NCI-H774 (cell line): ENCODE measurements at places on chromosomes 5 and 9.

- peak; percentile 49 for DNase-seq
Observed at GRCh38 chr9:99105152-99106043, 485 bp downstream of the TGFBR1 start.

DNA sequence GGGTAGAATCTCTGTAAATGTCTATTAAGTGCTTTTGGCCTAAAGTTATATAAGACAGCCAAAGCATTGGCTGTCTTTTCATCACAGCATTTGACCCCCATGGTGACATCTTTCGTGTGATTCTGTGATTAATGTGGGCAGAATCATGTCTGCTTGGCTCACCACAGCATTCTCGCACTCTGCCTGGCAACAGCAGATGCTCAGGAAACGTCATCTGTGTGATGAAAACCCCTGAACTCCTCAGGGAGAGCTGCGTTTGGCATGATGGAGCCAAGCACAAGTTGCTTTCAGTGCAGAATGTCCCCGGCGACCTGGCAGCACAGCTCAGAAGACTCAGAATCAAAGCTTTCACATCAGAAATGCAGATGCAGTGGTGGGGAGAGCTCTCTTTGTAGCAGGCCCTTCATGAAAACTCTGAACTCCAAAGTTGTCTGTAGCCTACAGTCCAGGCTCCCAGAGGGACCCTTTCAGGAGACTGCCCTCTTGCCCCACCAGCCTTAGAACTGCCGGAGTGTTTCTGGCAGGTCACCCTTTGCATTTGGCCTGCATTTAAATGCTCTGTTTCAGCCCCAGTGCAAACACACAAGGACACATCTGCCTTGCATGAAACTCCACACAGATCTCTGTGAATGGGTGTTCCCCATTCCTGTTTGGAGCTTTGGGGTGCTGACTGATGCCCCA lies 155.6 kb upstream of the PANK3 start:
- DNase-seq: no peak

GRCh38 chr5:62477801-62478200 lies 65.2 kb downstream of the IPO11 start:
- no peak for DNase-seq

DNA sequence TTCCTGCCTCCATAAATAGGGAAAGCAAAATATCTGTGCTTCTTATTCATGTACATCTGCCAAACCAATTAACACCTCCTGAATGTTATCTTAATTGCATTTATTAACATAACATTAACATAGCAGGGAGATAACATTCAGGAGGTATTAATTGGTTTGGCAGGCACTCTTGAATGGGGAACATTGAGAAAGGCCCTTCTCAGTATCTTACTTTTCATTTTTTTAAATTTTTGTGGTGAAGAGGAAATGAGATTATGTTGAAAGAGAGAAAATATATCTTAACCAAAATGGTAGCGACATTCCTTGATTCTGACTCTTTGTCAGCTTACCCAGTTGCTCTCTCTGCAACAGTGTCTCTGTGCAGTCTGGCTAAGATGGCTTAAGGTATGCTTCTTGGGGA lies 100.4 kb upstream of the TLE1 start:
- no peak for DNase-seq

- no peak for DNase-seq
Observed at GRCh38 chr9:93711002-93711401, 134.6 kb downstream of the PHF2 start.

- no peak for DNase-seq
Observed at GRCh38 chr9:132459661-132460060, 49.6 kb downstream of the CFAP77 start.

DNA sequence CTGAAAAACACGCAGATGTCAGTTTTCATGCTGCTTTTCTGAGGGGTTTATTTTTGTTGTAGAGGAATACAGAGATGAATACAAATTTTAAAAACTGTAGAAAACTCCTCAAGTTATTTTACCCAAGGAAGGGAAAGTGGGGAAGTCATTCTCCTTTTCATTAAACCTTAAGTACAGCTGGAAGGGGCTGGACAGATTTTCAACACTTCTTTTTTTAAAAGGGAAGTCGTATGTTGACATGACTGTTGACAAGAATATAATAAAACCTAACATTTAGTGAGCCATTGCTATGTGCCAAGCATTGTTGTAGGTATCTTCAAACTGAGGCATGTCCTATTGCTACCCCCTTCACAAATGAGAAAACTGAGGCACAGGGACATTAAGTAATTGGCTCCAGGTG lies 235.7 kb upstream of the ELL2 start:
- no peak for DNase-seq

DNA sequence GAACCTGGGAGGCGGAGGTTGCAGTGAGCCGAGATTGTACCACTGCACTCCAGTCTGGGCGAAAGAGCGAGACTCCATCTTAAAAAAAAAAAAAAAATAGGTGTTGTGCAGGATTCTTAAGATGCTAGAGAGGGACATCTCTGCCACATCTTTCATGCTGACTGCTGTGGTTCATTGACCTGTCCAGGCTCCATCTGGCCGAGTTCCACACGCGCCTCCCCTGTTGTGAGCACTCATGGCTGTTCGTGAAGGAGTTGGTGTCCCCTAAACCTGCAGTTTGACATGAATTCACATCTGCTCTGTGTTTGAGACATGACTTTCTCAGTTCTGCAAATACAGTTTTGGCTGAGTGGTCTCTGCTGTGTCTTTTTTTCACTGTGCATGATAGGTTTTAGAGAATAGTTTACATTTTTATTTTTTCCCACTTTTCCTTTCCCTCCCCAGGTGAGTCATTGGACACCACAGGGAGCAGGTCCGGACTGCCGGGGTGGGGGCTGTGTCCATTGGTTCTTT lies 5.3 kb downstream of the NXNL2 start:
- no peak for DNase-seq

DNA sequence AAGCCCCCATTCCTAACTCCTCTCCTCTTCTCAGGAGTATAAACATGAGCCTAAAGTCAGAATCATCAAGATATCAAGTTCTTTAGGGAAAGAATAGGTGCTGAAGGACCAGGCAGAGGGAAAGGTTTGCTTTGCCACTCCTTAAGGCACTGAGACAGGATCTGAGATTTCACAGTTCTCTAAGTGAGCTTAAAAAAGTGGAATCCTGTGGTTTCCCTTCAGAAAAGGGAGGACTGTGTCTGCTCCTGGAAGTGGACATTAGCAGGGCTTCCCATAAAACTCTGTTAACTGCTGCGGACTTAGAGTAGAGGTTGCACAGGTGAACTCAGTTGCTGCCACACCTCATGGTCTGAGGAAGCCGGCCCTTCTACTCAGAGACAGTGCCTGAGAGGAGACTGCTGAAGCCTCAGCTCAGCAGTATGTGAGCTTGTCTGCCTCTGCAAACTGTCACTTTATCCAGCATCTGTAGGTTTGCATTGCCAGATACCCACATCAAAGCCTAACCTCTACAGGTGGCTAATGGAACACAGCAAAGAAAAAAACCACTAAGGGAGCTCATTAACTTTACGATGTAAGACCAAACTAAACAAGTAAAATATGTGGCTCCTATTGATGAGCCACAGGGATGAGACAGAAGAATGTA lies 42.9 kb downstream of the RIC1 start:
- DNase-seq: no peak

GRCh38 chr5:81019748-81020147 lies 59.6 kb downstream of the RASGRF2 start:
- no peak for DNase-seq

DNA sequence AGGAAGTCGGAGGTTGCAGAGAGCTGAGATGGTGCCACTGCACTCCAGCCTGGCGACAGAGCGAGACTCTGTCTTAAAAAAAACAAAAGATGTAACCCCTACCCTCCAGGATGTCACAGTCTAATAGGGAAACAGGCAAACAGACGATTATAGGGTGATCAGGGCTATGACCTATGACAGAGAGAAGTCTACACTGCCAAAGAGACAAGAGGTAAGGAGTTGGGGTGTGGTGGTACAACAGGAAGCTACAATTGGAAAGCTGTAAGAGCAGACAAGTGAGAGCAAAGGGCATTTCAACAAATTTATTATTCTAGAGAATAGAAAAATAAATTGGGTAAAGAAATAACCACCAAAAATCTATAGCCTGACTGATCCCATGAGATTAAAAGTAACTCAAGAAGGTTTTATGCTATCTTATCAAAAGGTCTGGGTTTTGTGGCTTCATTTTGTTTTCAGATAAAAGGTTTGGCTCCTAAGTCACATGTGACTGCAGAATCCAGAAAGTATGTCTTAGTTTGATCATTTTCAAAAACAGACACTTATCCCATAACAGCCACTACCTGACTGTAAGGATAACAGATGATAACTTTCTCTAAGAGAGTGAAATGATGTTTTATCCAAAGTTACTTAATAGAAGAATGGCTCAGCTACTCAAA lies 7.3 kb downstream of the CDC26 start:
- DNase-seq: no peak

DNA sequence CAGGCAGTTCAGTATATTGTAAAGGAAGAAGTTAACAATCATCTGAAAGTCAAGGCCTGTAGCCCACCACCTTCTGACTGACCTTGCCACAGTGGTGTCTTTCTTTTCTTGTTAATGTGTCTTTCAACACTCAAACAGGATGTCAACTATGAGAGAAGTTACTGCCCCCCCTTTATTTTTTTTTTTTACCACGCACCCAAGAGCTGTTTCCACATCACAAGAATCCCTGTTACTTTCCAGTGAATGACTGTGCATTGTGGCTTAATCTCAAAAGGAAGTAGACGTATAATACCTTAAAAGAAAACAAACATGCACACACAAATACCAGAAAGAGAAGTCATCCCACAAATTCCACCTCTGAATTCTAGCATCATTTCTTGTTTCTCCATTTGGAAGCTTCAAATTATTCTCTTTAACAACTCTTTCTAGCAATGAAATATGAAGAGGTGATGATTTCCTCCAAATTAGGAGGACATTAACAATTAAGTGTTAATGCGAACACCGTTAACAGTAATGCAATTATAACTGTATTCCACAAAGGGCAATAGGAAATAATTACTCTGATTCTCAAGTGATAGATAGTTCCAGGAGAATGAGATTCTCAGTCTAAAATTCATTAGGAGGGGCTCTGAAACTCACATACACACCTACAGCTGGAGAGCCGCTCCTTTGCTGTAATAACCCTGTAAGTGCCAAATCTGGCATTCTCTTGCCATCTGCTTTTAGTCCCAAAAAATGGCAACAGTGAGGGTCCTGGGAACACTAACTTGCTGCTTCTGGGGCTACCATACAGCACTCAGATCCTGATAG lies 201.0 kb downstream of the EFNA5 start:
- no peak for DNase-seq

DNA sequence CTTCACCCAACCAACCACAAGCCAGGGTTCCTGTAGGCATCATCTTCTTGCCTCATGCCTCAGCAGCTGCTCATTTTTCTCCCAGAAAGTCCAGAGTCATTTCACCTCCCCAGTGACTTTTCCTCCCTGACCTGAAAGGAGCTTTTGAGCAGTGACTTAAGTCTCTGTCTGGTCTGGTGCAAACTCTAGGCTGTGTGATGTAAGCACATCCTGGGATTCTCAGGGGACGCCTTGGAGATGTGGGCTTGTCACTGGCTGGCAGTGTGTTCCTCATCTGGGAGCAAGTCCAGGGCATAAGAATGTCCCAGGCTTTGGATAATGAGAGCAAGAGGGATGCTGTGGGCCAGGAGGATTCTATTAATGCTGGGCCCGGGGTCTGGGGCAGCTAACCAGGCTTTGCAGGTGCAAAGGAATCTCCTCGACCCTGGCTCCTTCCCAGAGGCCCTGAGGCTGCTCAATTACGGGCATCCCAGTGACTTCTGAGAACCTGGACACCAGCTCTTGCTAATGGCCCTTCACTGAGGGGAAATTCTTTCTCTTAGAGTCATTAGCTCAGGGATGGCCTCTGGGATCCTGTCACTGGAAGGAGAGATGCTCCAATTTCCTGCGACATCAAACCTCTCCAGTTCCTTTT lies 211.0 kb upstream of the PANK3 start:
- no peak for DNase-seq

- no peak for DNase-seq
Observed at GRCh38 chr5:83921666-83922193, 201.1 kb upstream of the HAPLN1 start.

DNA sequence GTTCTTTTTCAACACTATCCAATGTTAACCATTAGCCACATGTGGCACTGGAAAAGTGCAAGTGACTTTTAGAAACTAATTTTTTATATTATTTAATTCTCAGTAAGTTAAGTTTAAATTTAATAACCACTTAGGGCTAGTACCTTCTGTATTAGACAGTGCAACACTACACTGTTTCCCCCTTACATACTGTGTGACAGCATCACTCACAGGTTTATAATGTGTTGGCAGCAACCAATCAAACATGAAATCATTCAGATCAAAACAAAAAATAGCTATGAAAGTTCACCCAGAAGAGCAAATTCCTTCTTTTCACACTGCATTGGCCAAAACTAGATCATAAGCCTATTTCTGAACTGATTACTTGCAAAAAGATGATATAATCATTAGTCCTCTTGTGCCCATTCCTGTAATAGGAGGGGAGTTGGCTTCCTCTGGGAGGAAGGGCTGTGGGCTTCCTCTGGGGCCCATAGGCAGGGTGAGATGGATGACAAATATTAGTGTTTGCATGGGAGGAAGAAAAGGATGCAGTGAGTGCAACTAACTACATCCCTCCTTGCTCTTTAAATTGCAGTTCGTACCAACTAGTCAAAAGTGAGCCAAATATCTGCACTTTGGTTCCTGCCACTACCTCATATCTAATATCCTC lies 708.1 kb upstream of the RGMB start:
- DNase-seq: no peak

DNA sequence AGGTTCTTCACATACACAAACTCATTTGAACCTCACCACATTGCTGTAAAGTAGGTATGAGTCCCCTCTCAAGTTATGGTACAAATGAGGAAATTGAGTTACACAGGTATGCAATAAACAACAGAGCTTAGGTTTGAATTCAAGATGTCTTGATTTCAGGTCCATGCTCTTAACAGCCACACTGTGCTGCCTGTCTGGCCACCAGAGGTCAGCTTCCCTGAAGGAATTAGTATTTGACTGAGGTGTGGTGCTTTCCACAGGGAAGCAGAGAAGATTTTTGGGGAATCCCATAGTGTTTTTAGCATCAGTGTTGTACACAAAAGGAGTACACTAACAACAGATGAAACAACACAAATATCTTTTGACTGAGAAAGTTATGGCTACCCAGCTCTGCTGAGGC lies 94.4 kb upstream of the ITGA1 start:
- DNase-seq: peak; percentile 25
